ENCODE measurements at places on chromosomes 5 and 9.

- no peak for DNase-seq
These were observed 4.2 kb downstream of the NIPBL start for GRCh38 chr5:36880761-36881160.

- no peak for DNase-seq
These were observed 66.1 kb downstream of the PAX5 start for GRCh38 chr9:36967997-36968396.

DNA sequence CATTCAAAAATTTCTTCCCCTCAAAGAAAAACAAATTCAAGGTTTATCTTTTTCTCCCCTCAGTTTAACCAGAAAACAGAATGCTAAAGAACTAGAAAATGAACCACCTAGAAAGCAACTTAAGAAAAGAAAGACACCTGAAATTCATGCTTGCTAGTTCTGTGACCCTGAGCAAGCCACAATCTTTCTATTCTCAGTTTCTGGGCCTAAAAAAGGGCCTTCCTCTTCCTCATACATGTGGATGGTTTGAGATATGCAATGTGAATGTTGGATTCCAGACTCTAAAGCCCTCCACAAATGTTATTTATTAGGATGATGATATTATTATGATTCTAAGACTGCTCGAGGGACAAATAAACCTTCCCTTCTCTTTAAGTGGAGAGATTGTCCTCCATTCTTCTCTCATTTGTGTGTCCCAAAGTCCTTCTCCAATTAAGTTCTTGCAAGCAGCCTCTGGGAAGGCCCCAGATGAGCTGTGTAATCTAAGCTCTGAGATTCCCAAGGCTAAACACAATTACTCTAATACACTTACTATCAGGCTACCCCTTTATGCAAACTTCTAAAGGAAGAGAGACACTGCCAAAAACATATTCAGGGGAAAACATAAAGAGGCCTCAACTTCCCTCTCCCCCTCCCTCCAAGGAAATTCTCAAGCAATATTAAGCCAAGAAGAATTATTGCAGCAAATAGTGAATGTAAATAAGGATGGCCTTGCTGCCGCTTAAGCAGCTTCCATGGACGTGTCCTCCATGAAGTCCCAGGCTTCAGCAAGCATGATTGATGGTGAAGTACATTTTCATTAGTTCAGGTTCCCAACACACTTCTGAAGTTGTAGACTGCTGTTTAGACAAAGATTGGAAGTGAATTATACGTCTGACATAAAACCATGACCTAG, 80.2 kb downstream of the PRKACG start:
- DNase-seq = no peak

DNA sequence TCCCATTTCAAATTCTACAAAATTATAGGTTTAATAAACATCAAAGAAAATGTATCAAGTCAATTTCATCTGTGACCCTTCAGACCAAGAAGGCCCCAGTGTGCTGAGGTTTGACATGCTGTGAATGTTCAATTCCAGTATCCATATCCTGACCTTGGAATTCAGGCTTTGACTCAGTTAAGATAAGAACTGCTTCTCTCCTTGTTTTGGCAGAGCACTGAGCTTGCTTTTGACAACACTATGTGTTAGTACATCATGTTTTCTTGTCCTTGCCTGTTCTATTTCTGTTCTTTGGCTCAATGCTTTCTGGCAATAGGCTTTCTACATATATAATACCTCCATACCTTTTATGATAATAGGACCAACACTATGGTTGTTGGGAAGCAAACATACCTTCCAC, 105.6 kb downstream of the PLCXD3 start:
- DNase-seq = no peak

- no peak for DNase-seq
These were observed 411.1 kb upstream of the MPDZ start for GRCh38 chr9:13690595-13690994.
